Gastroesophageal sphincter (tissue), 4 donors: ENCODE measurements at places on chromosomes 7 and 10. TPM values are rescaled to one million over a fixed set of nuclear protein-coding genes. Genes with fewer than 3 reads are reported as not detected.

DNA sequence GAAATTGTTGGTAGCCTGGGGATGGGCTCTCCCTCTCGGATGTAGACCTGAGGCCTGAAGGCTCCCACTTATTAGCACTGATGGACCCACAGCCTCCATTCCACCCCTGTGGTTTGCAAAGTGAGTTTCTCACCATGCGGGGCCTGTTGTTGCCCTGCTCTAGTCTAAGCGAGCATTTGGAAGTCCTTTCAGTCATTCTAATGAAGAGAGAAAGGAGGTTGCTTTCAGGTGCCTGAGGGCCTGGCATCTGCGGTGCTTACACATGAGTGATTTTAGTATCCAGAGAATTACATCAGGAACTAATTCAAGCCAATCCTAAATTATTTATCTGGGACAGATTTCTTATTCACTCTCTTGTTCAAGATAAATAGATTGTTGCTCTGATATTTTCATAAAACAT lies 61.6 kb downstream of the NAMPT start:
- no peak for ATAC-seq

CALN1 gene
- not detected for total RNA-seq

- ATAC-seq: no peak
These were observed 4.7 kb downstream of the ECD start for GRCh38 chr10:73163096-73163495.

DNA sequence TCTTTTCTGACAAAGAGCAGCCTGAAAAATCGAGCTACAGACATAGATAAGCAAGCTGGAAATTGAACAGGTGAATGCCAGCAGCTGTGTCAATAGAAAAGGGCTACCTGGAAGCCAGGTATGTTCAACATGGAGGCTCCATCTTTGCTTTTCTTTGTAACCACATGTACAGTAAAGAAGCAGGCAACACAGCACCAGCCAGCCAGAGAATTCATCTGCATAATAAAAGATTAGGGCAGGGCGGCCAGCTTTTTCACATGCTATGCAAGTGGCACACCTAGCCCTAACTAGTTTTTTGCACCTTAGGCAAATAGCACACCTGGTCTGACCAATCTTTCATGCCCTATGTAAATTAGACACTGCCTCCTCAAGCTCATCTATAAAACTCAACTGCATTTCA lies 25.7 kb downstream of the COG5 start:
- ATAC-seq: no peak

GRCh38 chr10:101379663-101380352 lies 25.8 kb downstream of the BTRC start:
- no peak for ATAC-seq
